Germinal center (tissue), 1 donor: ENCODE measurements at places on chromosomes 3 and 15.
A peak's percentile ranks its signal among the peaks of the same experiment; 100 is the strongest.

DNA sequence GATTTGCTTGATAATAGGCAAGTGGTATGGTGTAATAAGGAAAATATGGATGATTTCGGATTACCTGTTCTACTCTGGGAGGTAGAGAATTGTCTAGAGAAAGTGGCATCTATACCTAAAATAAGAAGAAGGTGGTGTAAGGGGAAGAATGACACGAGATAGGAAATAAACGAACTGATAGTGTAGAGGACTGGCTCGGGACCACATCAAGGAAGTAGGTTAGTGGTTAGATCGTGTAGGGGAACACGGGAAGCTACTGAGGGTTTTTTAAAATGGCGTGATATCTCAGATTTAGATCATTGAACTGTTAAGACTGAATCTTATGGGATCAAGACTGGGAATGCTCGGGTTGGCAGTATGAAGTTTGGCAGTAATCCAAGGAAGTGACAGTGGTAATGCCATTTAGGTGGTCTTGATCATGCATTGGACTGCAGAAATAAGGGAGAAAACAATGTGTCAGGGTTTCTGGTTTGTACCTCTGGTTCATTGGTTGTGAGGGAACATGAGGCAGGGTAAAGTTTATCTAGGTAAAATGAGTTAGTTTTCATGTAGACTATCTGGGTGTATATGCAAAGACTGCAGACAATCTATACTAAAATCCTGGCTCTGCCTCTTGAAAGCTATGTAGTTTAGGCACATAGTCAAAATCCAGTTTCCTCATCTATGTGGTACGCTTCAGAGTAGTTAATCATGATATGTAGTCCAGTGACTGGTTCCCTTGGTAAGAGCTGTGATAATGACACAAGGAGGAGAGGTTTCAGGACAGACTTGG lies 7.4 kb downstream of the RPL14 start:
- DNase-seq = no peak

DNA sequence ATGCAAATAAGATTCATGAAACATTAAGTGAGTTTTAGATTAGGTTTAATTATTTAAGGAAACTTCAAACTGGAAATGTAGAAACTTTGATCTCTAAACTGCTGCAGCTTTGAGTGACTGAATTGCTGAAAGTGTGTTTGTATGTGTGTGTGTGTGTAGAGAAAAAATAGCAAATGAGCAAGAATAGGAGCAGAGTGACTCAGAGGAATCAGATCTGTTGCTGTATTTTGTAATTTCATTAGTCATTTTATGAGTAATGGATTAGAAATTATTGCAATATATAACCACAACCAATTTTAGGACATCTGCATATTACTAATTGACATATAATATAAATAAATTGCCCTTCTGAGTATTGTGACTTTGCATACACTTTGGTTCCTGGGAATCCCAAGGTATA lies 52.8 kb upstream of the SLC9A9 start:
- no peak for DNase-seq

- DNase-seq = no peak
These were observed 261.3 kb downstream of the RPLP1 start for GRCh38 chr15:69713726-69714559.

- no peak for DNase-seq
These were observed 171.9 kb downstream of the SYNPR start for GRCh38 chr3:63450023-63450422.

GRCh38 chr15:100372739-100373119 lies 31.0 kb upstream of the ADAMTS17 start:
- DNase-seq = no peak

DNA sequence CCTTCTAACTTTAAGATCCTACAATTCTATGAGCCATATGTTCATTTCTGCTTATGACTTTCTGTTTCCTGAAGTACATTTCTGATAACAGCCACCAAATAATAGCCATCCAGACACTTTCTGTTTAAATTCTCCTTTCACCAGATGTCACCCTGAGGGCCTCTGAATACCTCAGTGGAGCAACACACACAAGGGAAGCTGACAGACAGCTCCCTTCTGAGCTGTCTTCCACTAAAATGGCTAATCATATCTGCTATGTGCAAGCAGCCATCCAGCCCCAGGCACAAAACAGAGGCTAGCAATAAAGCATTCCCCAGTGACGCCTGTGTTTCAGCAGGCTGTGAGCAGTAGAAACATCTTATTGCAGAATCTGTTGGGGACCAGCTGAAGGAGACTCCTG lies 666.6 kb upstream of the UBE2E2 start:
- no peak for DNase-seq

GRCh38 chr3:165201964-165202363 lies 5.8 kb upstream of the SLITRK3 start:
- no peak for DNase-seq

GRCh38 chr15:90906181-90906849 lies 3.2 kb downstream of the MAN2A2 start:
- DNase-seq = no peak

DNA sequence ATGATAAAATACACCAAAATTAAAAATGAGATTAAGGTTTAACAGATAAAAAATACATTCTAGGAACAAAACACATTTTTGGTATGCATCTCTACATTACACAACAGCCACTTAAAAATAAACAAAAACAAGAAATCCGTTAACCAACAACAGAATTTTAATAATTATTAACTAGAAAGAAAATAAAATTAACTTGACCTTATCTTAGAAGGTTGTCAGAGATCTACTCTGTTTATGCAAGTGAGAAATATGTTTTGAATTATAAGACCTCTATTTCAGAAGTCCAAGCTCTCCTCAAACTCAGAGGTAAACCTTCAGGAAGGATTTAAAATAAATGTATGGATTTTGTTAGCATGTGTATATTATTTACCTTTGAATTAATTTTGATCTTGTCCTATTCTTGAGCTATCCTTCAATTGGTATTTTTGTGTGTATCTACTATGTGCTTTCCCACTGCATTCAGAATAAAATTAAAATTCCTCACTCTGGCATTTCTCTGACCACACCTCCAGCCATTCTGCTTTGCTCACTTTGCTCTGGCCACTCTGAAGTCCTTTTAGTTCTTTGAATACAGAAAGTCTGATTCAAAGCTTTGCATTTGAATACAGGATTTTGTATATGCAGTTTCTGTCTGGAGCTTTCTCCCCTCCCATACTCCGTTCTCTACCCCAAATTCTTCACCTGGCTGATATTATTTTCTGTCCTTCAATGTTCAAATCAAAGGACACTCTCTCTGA lies 352.0 kb downstream of the ZBTB20 start:
- DNase-seq = no peak

DNA sequence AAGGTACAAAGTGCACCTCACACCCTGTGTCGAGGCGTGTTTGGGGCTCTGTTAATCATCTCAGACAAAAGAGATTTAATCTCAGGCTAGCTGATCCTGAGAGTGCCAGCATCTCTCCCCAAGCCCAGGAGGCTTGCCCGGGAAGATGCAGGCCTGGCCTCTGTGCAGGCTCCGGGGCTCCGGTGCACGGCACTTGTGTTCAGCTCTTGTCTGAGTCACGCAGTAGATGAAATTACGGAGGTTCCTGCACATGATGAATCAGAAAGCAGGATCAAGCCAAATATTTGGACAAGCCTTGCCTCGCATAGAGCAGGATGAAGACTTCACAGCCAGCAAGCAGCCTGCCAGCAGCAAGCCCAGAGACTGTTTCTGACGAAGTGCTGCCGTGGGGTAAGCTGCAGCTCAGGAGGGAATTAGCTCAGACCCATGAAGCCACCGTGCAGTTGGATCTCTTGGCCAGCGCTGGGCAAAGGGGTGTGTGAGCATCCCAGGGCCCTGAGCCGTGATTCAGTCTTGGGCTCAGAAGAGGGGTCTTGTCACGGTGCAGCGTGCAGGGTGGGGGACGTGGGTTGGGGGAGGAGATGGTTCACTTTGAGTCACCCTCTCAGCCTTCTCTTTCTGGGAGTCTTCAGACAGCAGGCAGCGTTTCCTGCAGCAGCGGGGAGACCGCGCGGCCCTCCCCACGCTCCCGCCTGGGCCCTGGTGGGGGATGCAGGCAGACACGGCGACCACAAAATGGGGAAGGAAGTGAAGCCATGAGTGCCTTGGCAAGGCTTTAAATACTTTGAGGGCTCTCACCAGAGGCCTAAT lies 89.2 kb upstream of the MEF2A start:
- peak; percentile 57 for DNase-seq

GRCh38 chr3:14317057-14317553 lies 85.3 kb upstream of the SLC6A6 start:
- DNase-seq = no peak

GRCh38 chr3:64301476-64301875 lies 76.2 kb upstream of the PRICKLE2 start:
- DNase-seq = no peak

DNA sequence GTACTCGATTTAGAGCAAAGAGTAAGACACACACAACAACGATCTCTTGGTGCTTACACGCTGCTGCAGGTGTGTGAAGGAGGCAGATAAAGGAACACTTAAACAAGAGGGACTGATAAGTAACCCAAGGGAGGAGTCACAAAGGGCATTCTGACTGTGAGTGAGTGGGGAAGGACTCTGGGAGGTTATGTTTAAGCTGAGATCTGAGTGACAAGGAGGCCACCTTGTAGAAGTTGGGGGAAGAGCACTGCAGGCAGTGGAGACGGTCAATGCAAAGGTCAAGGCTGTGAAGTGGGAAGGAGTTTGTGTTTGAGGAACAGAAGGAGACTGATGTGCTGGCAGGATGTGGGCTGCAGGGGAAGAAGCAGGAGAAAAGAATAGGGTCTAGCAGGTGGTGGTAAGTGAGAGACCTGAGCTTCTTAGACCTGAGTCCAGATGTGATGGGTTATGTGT lies 63.1 kb downstream of the LPP start:
- DNase-seq = no peak

DNA sequence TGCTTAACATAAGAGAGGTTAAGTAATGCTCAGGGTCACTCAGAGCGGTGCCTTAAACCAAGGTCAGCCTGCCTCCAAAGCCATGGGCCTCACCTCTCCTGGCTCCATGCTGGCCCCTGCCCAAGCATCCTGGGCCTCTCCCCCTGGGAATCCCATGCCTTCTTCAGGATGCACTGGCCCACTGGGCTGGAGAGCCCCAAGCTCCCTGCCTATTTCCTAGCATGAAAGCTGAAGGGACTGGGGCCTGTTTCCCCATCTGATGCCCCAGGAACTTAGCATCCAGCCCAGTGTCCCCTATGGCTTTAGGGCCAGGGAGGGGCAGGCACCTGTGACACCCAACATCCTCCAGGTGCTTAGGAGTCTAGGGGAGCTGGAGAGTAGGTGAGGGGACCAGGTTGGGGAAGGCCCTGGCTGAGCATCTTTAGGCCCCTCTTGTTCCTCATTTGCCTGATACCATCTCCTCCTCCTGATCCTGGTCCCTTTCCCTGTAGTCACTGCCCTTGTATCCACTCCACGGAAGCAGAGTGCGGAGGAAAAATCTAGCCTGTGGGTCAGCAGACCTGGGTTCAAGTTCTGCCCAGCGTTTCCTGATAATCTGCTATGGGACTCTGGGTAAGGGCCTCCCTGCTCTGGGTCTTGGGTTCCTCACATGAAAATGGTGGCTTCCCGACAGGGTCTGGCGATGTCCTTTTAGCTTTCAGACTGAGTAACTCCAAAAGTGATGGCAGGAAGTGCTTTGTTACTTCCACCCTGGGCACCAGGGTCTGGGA lies 28.6 kb downstream of the EHD4 start:
- no peak for DNase-seq

DNA sequence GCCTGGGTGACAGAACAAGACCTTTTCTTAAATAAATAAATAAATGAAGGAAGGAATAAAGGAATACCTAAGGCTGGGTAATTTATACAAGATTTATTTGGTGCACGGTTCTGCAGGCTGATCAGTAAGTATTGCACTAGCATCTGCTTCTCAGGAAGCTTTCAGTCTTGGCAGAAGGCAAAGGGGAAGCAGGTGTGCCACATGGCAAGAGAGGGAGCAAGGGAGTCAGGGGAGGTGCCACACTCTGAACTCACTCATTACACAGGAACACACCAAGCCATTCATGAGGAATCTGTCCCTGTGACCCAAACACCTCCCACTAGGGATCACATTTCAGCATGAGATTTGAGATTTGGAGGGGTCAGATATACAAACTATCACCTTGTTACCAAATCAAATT lies 56.4 kb downstream of the PRKCI start:
- no peak for DNase-seq

DNA sequence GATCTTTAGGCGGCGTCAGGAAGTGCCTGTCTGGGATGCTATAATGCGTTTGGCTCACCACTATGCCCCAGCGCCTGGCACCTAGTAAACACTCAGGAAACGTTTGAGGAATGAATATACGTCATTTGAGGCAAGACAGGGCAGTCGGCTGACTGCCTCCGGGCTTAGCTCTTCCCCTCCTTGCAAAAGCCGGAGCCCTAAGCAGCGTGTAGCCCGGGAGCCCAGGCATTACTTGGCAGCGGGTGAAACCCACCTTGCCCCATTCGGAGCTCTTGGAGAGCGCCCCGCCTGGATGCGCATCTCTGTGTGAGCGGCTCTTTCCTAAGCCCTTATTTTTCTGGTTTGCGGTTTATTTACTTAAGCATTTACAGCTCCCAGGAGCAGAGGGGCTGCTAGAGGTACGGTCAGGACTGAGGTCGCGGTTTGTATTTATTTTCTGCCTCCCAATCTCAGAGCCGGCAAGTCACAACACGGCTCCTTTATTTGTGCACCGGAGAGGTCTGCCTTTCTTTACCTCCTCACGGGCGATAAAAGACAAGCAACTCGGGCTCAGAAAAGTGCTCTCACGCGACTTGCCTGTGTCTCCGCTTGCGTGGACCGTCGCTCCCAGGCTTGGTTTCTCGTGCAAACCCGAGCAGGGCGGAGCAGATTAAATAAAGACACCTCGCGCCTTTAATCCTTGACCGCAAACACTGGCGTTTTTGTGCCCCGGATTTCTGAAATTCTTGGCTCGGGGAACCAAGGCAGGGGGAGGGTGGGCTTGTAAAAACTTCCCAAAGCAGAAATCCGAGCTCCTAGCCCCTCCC lies 737 bp upstream of the ITPR1 start:
- peak; percentile 32 for DNase-seq

DNA sequence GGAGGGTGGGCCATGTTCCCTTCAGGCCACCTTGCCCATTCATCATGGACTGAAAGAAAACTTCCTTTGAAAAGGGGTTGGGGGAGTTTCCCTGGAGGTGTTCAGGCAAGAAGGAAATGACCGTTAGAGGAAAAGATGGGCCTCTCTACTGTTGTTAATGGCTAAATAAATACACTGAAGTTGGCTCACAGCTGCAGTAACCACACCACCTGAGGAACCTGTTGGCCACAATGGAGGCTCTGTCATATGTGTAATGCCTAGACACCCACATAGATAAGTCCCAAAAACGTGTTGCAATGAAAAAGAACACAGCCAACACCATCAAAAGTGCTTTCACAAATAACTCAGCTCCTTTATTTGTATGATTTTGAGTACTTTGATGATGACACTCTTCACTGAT lies 38.2 kb upstream of the FAM3D start:
- no peak for DNase-seq
